GM23248 (cell line): ENCODE measurements at places on chromosomes 4 and X.

- DNase-seq = no peak
These were observed 164.2 kb downstream of the MAB21L2 start for GRCh38 chr4:150746156-150746555.

GRCh38 chr4:108139089-108139488 is 29.6 kb downstream of the LEF1 start:
- no peak for DNase-seq

GRCh38 chr4:26207631-26208030 is 113.2 kb upstream of the RBPJ start:
- peak; percentile 23 for DNase-seq

DNA sequence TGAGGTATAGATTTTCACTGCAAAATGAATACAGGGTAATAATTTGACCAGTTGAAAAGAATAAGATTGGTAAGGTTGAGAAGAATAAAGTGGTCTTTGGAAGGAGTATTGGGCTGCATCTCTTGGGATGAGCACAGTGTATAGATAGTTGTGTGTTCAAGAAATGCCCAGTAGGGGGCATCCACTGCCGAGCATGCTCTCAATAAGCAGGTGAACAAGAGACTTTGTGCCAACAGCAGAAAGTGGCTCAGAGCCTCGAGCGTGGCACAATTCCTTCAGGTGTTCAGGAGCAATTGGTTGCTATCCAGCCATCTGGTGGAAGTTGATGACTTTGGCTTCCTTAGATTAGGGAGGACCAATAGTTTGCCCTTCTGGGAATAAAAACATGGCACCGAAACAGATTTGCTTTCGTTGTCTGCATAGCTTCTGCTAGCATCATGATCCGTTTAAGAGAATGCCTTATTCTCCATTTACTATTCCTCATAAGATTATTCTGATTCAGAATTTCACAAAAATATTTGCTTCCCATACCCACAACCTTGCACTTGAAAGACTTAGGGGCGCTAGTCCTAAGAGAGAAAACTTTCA is 258.1 kb upstream of the NEIL3 start:
- DNase-seq = peak; percentile 36

- DNase-seq = no peak
These were observed 34.6 kb downstream of the PDLIM5 start for GRCh38 chr4:94486372-94486801.

DNA sequence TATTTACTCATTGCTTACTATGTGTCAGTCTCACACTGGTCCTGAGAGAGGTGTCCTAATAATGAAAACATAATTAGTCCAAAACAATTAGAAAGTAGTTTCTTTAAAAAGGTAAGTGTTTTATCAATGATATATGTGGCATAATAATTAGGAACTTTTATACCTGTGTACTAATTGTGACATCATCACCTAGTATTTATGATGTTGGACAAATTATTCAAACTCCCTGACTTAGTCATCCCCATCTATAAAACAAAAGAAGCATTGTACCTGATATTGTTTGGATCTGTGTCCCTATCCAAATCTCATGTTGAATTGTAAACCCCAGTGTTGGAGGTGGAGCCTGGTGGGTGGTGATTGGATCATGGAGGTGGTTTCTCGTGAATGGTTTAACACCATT is 15.8 kb upstream of the ARHGEF38 start:
- no peak for DNase-seq

- DNase-seq = peak; percentile 33
These were observed 183.7 kb downstream of the EVC2 start for GRCh38 chr4:5524446-5525299.

GRCh38 chr4:84647312-84647884 is 64.5 kb downstream of the CDS1 start:
- DNase-seq = peak; percentile 8
